CD4-positive, alpha-beta T cell (primary cell): ENCODE measurements at places on chromosomes 4 and X. TPM values are rescaled to one million over a fixed set of nuclear protein-coding genes. Genes with fewer than 3 reads are reported as not detected.

DNA sequence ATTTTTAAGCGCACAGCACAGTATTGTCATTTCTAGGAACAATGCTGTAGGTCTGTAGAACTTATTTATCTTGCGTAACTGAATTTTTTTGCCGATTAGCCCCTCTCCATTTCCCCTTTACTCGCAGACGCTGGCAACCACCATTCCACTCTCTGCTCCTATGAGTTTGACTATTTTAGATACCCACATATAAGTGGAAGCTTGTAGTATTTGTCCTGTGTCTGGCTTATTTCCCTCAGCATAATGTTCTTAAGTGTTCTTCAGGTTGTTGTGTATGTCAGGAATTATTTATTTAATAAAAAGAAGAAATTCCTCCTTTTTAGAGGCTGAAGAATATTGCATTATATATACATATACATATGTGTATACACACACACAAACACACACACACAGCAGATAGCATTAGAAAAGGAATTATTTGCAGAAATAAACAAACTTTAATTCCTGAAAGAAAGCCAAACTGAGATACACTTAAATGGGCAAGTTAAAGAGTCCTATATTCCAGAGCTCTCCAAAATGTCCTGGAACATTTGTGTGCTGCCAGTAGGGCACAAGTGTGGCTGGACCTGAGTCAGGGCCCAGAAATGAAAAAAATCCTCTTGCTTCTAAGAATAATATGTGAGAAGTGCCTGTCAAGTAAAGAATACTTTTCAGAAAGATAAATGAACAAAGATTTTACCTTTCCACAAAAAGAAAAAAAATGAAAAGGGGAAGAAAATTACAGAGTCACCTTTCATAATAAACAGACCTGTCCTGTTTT lies 4.5 kb upstream of the ZNF330 start:
- H3K27ac ChIP-seq: no peak overlapping the region
- peaks cover 5% of the 10 kb centered on the region for H3K4me1 ChIP-seq
- H3K27me3 ChIP-seq: no peaks in the 10 kb centered on the region
- H3K4me3 ChIP-seq: no peak overlapping the region

DNA sequence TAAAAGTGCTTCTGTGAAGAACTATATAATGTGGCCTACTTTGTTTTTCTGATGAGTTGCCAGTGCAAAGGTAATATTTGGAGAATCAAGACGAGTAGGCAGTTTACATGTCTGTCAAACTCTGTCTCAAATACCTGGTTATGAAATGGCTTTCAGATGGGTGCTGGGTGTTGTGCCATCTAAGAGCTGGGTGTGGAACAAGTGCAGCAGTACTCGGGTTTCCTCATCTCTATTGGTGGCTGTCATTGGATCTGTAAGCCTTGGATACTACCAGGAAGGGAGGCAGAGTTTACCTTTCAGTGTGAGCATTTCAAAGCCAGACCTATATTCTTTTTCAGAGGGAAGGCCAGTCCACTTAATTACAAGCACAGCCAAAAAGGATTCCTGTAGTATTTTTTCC lies 37.2 kb downstream of the MTM1 start:
- DNase-seq: no peak
- no peaks in the 10 kb centered on the region for H3K4me1 ChIP-seq
- H3K27ac ChIP-seq: no peak overlapping the region
- peaks cover 60% of the 10 kb centered on the region for H3K36me3 ChIP-seq
- H3K27me3 ChIP-seq: no peaks in the 10 kb centered on the region

DNA sequence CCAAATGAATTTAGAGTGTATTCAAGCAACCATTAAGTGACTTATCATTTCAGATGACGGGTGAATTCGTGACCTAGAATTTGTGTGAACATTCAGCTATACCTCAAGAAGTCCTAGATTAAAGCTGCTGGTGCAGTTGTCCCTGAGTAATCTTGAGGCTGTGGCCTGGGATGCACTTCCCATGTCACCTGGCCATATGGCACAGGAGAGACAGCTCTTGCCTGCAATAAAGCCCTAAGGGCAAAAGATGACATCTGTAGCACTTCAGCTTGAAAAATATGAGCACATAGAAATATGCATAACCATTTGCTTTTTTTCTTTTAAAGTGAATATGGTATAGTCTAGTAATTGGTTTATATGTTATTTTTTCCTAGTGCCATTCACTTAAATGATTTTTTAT lies 125.8 kb downstream of the FHDC1 start:
- H3K4me1 ChIP-seq: no peaks in the 10 kb centered on the region
- DNase-seq: no peak
- H3K4me3 ChIP-seq: no peak overlapping the region
- H3K36me3 ChIP-seq: no peaks in the 10 kb centered on the region
- no peaks in the 10 kb centered on the region for H3K27me3 ChIP-seq

TIGD4 gene
- 0.22 TPM for total RNA-seq

MAP7D2 gene
- 0.17 TPM for total RNA-seq

DNA sequence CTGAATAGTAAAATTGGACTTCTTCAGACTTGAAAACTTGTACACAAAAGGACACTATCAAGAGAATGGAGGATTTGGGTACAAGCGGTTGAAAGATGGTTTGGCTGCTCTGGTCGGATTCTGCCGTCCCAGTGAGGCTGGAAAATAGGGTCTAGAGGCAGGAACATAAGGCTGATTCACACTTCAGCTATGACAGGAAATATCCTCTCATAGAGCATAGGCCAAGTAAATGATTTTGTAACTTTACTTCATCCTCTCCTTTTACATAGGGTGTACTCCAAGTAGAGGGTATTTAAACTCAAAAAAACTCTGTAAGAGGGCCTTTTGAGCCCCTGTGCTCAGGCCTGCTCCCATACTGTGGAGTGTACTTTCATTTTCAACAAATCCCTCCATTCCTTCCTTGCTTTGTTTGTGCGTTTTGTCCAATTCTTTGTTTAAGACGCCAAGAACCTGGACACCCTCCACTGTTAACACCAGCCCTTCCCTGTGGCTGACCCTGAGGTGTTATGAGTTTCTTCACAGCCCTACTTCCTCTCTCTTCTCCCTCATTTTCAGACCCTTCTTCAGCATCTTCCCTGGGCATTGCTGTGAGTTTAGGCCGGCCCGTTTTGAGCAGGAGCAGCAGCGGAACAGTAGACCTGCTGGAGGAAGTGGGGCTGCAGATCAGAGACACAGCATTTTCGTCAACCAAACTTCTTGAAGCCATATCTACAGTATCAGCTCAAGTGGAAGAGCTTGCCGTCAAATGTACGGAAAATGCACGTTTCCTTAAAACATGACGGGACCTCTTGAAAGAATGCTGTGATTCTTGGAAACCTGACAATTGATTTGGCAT lies 7.2 kb downstream of the PGAM4 start:
- peaks cover 3% of the 10 kb centered on the region for H3K4me1 ChIP-seq
- DNase-seq: no peak
- H3K27ac ChIP-seq: no peak overlapping the region
- no peaks in the 10 kb centered on the region for H3K27me3 ChIP-seq

GRCh38 chrX:68112321-68112720 lies 321.0 kb downstream of the OPHN1 start:
- no peak overlapping the region for H3K4me3 ChIP-seq
- H3K27me3 ChIP-seq: no peaks in the 10 kb centered on the region
- H3K27ac ChIP-seq: no peak overlapping the region

- H3K27me3 ChIP-seq: no peaks in the 10 kb centered on the region
- H3K4me3 ChIP-seq: no peak overlapping the region
- DNase-seq: no peak
- peak overlapping the region; percentile 64 for H3K27ac ChIP-seq
- no peaks in the 10 kb centered on the region for H3K36me3 ChIP-seq
Measured at GRCh38 chrX:38817004-38817703, 15.9 kb downstream of the MID1IP1 start.

GRCh38 chr4:7514281-7514680 lies 79.6 kb upstream of the PSAPL1 start:
- H3K27ac ChIP-seq: no peak overlapping the region
- no peaks in the 10 kb centered on the region for H3K4me1 ChIP-seq
- H3K36me3 ChIP-seq: no peaks in the 10 kb centered on the region
- H3K27me3 ChIP-seq: peaks cover 6% of the 10 kb centered on the region

FAM47B gene
- total RNA-seq: not detected
